ENCODE measurements at places on chromosomes 11 and 22.

GRCh38 chr11:27934830-27935145 lies 173.2 kb downstream of the KIF18A start:
- DNase-seq: no peak

- DNase-seq: no peak
These were observed 103.1 kb downstream of the SNX19 start for GRCh38 chr11:130813196-130813595.

- DNase-seq: no peak
These were observed 32.4 kb downstream of the KCNQ1 start for GRCh38 chr11:2477254-2477653.

DNA sequence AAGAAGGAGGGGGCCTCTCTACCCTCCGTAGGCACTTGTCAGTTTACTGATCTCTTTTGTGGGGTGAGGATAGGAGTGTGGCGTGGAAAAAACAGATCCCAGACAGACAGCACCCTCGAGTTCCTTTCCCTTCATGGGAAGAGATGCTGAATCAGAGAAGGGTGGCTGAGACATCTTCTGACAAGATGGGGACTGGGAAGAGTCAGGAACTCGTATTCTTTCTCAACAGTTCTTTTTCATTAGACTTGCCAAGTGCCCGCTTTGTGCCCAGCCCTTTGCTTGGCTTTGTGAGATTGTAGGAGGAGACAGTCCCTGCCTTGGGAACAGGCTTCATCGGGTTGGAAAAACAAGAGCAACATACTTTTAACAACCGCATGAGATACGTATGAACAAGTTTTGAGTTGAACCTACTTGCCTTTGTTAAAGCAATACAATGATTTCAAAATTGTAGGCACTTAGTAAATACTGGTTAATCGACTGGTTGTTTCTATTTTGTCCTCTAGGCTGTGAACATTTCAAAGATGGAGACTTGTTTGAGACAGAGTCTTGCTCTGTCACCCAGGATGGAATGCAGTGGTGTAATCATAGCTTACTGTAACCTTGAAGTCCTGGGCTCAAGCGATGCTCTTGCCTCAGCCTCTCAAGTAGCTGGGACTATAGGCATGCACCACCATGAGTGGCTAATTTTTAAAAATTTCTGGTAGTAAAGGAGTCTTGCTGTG lies 1.1 kb downstream of the RRM1 start:
- DNase-seq: no peak
